ENCODE measurements at places on chromosomes 16 and 17. TPM values are rescaled to one million over a fixed set of nuclear protein-coding genes. Genes with fewer than 3 reads are reported as not detected.

DNA sequence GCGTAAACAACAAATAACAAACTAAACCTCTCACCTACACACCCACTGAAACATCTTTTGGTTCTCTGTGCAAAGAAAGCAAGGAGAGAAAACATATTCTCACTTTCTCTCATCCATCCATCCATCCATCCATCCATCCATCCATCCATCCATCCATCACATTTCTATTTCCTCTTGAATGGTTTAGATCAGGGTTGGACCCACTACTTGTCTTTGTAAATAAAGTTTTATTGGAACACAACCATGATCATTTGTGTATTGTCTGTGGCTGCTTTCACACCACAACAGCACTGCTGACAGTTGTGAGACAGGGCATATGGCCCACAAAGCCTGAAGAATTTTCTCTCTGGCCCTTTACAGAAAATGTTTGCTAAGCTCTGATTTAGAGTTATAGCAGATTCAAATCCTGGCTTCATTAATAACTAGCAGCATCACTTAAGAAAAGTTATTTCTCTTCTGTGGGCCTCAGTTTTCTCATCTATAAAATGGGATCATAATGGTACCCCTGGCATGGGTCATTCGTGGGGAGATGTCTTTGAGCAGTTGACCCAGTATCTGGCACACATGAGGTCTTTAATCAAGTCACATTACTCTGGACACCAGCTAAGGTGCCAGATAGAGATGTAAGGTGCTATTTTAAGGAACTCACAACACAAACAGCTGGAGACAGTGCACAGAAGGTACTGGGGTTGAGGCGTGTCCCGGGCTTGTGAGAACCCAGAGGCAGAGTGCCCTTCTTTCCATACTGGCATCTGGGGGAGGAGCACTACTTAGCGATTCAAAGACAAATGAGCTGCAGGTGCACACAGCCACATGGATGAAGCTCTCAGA lies 146.3 kb downstream of the CMIP start:
- no peak for DNase-seq

DNA sequence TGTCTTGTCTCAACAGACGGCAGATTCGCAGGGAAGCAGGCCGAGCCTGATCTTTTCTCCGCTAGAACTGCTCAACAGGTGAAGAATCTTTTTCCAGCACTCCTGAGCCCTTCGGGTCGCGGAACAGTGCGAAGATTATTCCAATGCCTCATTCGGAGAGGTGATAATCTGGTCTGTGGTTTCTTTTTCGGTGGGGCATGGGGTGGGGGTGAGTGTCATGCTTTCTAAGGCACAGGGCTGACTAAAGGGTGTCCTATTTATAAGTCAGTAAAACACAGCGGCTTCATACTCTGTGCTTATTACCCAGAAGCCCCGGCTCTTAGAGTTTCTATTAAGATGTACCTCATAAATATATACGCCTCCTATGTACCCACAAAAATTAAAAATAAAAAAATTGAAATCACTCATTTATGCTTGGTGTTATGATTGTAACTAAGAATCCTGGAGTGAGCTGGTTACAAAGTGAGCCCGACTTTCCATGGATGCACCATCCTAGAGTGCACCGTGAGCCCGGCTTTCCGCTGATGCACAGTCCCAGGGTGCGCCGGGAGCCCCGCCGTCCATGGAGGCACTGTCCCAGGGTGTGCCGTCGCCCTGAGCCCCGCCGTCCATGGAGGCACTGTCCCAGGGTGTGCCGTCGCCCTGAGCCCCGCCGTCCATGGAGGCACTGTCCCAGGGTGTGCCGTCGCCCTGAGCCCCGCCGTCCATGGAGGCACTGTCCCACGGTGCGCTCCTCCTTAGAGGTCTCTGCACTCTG lies 164.9 kb downstream of the IRX3 start:
- DNase-seq = no peak

- DNase-seq = no peak
Measured at GRCh38 chr16:15446901-15447300, 12.5 kb downstream of the BMERB1 start.

- DNase-seq = peak; percentile 67
Measured at GRCh38 chr17:35242158-35242804, 591 bp upstream of the SLFN5 start.

The CCL17 gene
- total RNA-seq = not detected

All from renal cortical epithelial cell (primary cell).